ENCODE measurements at places on chromosomes 1 and 21.

DNA sequence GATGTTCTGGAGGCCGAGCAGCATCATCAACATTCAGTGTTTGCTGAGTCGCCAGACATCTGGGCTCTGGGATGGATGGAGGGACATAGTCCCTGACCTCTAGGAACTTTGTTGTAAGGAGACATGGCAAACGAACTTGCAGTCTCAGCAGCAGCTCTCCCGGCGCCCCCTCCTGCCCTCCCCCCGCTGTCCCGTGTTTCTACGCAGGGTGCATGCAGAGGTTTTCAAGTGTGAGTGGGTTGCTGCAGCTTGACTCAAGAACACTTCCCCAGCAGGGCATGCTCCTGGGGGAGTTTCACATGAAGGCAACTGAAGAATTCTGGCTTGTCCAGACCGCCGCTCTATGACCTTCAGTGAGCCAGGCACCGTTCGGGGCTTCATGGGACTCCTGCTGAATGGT lies 121.9 kb downstream of the CAMTA1 start:
- DNase-seq: no peak

- DNase-seq: no peak
Measured at GRCh38 chr1:87165177-87165576, 163.5 kb upstream of the LMO4 start.

DNA sequence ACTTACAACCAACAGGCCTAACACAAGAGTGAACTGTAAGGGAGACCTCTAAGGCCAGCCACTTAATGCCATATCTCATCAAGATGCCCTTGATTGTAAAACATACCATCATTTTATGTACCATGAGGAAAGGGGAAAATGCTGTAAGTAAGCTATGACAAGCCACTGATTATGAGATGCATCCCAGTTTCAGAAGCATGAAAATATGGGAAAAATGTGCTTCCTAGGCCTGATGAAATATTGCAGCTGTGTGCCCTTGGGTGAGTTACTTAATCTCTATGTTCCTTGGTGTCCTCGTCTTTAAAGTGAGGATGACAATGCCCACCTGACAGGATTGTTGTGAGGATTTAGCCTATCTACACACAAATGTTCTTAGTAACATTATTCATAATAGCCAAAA lies 28.9 kb downstream of the H3-3A start:
- DNase-seq: no peak

DNA sequence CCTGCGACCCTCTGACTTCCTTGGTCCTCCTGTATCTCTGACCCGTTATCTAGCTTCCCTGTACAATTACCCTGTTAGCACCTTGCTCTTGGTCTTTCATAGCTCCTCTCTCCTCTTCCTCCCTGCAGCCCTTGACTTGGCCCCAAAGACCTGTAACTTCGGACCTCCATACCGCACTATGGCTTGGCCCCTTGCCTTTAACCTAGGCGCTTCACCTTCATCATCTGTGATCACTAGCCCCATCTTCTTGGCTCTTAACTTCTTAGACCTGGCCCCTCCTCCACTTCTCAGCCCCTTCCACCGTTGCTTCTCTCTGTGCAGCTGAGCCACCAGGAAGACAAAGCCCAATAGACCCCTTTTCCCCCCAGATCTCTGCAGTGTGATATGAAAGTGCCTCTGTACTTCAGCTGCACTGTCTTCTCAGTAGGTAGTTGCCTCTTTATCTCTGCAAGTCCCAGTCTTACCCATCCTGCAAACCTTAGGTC lies 740 bp downstream of the ZNF691 start:
- no peak for DNase-seq

- DNase-seq: no peak
Measured at GRCh38 chr1:89262643-89263042, 10.0 kb downstream of the GBP5 start.

DNA sequence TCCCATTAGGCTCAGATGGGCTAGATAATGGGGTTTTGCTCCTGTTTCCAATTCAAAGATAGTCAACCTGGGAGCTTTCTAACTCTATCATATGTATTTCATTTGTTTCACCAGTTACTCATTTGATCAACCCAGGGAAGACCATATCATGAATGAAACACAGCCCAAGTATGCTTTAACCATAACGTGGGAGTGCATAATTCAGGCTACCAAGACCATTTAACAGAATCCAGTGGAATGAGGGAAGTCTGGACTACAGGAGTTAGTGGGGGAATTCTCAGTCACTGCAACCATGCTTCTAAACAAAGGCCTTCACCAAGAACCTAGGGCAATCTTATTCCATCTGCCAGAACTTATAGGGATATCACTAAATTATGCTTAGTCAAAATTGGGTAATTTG lies 15.0 kb upstream of the SLC16A1 start:
- no peak for DNase-seq

- DNase-seq: no peak
Measured at GRCh38 chr21:16312321-16312720, 582.5 kb downstream of the USP25 start.

GRCh38 chr1:58794585-58794984 lies 10.7 kb upstream of the JUN start:
- DNase-seq: no peak

GRCh38 chr1:151993734-151994496 lies at the start of gene S100A10:
Gene S100A10, minus strand, starts transcription at chr1:151993859. Its CDS starts 7,629 bp downstream, at chr1:151986230.
- DNase-seq: peak; percentile 91

DNA sequence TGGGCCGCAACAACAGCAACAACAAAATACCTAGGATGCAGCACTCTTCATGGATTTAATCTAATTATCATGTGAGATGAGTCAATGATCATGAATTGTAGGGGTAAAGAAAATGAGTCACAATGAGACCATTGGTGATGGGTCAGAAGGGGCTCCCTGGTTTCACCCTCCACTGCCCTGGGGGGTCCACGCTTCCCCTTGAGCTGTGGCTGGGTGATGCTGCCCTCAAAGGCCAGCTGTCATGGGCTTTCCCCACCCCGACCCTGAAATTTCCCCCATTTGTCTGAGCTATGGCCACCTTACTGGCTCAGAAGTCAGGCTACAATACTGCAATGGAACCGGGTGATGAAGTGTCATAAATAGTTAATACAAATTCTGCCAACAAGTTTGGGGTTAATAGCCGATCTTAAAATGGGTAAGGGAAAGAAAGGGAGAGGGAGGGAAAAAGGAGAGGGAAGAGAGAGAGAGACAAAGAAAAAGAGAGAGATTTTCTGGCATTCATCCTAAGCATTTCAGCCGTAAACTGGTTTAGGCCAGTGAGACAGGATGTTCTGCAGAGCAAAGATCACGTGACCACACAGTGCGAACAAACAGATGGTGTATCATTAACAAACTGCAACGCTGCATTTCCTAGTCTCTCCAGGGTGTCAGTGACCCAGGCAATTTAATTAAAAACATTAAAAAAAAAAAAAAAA lies 143.4 kb upstream of the ERRFI1 start:
- DNase-seq: no peak

- DNase-seq: no peak
Measured at GRCh38 chr1:51565009-51565408, 45.9 kb upstream of the EPS15 start.

GRCh38 chr1:151238467-151238739 lies 16.1 kb upstream of the PSMD4 start:
- DNase-seq: no peak

DNA sequence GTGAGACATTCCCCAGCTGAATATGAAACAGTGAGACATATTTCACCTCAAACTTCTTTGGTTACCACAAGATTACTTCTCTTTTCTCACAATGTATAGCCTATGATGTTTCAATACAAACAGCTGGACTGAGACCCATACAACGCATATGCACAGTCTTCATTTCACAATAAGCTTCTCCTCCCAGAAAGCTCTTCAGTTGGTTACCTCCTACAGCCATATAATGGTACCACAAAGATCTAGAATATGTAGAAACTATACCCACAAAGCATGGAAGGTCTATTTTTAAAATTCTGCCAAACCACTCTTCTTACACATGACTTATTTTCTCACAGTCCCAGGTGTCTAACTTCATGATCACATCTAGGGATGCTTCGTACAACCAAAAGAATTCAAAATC lies 70.8 kb downstream of the JAK1 start:
- no peak for DNase-seq

- no peak for DNase-seq
Measured at GRCh38 chr1:172727956-172728603, 69.2 kb downstream of the FASLG start.

GRCh38 chr1:29849038-29849750 lies 612.9 kb downstream of the PTPRU start:
- DNase-seq: no peak

DNA sequence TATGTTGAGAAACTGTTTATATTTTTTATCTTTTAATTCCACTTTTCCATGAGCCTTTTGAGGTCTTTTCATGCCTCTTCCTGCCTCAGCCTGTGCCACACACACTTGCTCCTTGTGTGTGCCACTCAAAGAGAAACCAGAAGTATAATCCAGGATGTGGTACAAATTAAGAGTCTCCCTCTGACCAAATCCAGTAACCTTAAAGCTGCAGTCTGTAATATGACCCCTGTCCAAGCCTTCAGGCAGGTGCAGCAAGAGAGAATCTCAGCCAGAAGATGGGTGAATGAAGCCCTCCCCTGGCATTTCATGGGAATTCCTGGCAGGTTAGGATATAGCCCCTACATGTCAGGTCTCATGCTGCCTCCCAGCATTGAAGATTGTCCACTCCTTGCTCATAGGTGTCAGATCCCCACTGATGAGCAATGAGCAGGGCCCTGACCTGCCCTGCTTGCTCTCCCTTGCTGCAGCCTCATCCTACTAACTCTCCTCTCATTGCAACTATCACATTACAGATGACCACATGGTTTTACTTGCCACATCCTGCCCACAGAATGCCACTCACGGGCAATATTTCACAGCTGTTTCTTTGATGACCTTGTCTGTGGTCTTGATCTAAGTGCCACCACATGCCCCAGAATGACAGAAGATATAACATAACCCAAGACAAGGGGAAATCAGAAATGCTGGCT lies 169.3 kb downstream of the SEC16B start:
- no peak for DNase-seq

- DNase-seq: no peak
Measured at GRCh38 chr1:67682659-67683197, 2.3 kb upstream of the GADD45A start.

- DNase-seq: no peak
Measured at GRCh38 chr1:171188388-171189266, 3.5 kb downstream of the FMO2 start.

DNA sequence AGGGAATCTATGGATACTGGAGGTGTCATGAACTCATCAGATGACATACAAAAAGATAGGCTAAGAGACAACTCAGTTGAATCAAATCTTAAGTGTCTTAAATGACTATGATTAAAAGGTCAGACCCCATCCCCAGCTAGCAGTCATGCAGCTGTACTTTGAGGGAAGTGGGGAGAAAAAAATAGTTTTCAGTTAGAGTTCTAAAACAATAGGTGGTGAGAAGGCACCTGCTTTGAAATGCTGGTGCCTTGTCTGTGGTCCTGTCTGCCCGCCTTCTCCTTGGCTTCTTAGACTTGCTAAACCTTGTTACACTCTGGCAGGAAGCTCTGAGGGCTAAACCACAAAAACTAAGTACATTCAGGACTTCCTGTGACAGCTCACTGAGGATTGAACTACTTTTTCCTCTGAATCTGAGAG lies 15.3 kb downstream of the CD2 start:
- no peak for DNase-seq

- DNase-seq: no peak
Measured at GRCh38 chr1:36151134-36151844, 2.0 kb upstream of the TRAPPC3 start.

DNA sequence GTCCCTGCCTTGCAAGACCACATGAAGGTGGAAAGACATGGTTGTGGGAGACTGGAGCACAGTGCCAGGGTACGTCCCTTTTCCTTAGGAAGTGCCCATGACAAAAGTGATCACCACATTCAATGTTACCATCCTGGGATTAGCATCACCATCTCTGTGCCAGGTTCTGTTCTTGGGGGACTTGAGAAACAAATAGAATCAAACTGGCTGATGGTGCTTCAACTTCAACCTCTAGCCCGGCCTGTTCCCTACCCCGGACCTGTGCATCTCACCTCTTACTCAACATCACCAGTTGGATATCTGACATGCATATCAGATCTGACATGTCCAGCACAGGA lies 153.3 kb downstream of the GRIK3 start:
- DNase-seq: no peak

DNA sequence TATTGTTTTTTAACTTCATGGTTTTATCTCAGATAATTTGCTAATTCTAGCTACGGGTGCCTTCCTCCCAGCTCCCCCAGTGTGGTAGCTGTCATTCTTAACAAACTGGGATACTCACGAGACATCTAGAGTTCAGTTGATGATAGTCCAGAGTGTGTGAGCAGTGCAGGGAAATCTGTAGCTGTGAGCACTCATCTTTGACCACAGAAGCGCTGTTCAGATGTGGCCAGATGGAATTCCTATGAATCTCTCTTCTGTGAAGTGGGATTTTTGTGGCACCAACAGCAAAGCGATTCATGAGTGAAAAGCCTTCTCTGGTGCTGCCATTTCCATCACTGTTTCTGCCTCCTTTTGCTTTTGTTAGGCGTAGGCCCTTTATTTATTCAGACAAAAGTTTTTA lies 125.1 kb downstream of the NFIA start:
- no peak for DNase-seq

DNA sequence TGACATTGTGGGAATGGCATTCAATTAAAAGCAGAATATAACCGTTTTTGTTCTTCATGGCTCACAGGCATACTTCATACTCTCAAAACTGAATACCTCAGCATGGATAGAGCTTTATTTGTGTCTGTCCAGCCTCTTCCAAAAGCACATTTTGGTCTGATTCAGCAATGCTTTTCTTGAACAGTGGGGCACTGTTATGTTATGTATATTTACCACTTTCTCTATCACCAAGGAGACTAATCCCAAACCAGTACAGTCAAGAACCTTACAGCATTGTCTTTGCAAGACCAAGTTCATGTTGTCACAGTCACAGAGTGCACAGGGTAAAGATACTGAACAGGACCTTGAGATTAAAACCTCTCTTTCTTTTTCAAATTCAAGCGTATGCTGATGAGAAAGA lies 582.8 kb downstream of the PTBP2 start:
- no peak for DNase-seq

DNA sequence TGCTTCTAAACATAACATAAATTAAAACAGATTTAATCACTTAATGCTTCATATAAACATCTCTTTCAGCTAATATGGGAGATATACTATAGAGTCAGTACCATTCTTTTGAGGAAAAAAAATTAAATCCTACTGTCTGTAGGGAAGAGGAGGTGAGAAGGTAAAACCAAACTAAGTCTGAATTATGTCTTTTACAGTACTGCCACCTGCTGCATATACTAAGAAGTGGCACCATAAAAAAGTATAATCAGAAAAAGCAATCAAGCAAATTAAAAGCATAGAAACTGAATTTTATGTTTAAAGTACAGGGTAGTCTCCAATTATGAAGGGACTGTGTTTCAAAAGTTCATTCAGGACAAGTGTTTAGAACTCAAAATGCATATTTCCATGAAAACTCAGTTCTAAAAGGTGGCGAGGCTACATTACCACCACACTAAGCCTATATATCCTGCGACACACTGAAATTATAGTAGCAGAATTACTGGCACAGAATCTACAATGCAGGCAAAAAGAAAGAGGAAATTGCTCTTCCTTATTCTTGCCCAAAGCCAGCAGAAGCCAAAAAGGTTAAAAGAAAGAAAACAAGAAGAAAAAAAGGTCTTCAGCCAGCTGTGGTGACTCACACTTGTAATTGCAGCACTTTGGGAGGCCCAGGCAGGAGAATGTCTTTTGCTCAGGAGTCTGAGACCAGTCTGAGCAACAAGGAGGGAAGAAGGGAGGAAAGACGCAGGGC lies 9.0 kb downstream of the NSL1 start:
- no peak for DNase-seq
